ENCODE measurements at places on chromosomes 1 and 21. TPM values are rescaled to one million over a fixed set of nuclear protein-coding genes. Genes with fewer than 3 reads are reported as not detected.

The SPATA17 gene
- 0.34 TPM for total RNA-seq

The AUNIP gene
- total RNA-seq, result 4.8 TPM

The NOS1AP gene
- under 0.01 TPM for total RNA-seq

The CLCA4 gene
- total RNA-seq, result 26.7 TPM

The CD1B gene
- not detected for total RNA-seq

The MAP1LC3C gene
- total RNA-seq, result not detected

The REN gene
- under 0.01 TPM for total RNA-seq
